Fibroblast of the conjunctiva (primary cell): ENCODE measurements at places on chromosomes 12 and 14.

GRCh38 chr12:93582351-93582750 is 9.9 kb downstream of the SOCS2 start:
- DNase-seq, result no peak

GRCh38 chr12:74490390-74491064 is 47.1 kb upstream of the ATXN7L3B start:
- no peak for DNase-seq

GRCh38 chr12:106739815-106740530 is 34.5 kb upstream of the RIC8B start:
- DNase-seq, result no peak

DNA sequence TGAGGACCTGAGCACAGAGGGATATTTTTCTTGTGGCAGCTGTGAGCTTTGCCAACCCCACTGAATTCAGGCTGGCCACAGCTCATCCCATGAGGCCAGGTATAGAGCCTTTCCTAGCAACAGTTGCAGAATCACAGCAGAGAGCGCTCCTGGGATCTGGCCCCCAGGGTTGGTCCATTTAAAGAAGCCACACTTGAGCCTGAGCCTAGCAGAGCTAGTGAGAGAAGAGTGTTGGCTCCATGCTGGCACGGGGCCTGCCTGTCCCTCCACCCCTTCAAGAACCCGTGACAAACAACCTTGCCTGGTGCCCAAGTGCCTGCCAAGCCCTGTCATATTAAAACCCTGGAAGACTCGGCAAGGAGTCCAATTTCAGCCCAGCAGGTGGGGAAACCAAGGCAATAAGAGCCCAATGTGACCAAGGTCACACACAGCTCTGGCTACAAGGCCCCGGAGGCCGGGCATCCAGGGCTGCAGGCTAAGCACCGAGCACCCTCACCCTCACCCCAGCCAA is 91.6 kb downstream of the LRRC74A start:
- no peak for DNase-seq

DNA sequence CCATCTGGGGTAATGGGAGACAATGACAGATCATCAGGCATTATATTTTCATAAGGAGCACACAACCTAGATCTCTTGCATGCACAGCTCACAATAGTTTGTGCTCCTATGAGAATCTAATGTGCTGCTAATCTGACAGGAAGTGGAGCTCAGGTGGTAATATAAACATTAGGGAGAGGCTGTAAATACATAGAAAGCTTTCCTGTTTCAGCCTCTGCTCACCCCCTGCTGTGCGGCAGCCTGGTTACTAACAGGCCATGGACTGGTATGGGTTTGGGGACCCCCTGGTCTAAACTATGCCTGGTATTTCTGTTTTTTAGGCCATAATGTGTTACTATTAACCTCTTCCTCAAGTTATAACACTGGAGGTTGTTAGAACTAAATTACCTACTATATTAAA is 1373.7 kb downstream of the LRFN5 start:
- DNase-seq, result no peak

- DNase-seq, result no peak
These were observed 77.1 kb upstream of the ACTN1 start for GRCh38 chr14:69055999-69056788.

- DNase-seq, result peak; percentile 79
These were observed 63.1 kb downstream of the ARL6IP4 start for GRCh38 chr12:123043536-123044001.
